ENCODE measurements at places on chromosomes 6 and 20.

DNA sequence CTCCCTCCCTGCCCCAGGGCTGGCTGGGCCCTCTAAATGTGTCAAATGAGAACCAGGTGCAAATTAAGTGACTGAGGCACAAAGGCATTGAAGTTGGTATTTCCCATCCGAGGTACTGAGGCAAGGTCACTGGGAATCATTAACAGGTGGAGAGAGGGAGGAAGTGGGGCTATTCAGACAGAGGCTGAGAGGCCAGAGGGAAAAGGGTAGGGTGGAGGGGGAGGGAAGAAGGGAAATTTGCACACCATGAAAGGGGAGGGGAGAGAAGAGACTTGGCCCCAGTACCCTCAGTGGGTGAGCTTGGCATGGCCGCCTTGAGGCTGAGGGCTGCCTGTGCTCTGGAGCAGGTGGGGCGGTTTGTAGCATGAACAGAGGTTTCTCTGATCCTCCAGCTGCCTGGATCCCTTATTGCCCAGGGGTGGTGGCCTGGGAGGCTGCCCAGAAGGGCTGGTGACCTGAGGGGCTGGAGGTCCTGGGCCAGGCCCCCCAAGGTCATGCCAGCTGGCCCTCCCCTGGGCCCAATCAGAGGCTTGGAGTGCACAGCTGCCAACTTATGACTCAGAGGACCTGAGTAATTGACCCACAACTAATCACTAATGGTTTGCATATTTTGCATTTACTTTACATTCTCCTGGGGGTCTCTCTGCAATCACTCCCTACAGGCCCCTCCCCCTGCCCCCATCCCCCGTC lies 40.3 kb upstream of the ZFAND3 start:
- no peak for DNase-seq

DNA sequence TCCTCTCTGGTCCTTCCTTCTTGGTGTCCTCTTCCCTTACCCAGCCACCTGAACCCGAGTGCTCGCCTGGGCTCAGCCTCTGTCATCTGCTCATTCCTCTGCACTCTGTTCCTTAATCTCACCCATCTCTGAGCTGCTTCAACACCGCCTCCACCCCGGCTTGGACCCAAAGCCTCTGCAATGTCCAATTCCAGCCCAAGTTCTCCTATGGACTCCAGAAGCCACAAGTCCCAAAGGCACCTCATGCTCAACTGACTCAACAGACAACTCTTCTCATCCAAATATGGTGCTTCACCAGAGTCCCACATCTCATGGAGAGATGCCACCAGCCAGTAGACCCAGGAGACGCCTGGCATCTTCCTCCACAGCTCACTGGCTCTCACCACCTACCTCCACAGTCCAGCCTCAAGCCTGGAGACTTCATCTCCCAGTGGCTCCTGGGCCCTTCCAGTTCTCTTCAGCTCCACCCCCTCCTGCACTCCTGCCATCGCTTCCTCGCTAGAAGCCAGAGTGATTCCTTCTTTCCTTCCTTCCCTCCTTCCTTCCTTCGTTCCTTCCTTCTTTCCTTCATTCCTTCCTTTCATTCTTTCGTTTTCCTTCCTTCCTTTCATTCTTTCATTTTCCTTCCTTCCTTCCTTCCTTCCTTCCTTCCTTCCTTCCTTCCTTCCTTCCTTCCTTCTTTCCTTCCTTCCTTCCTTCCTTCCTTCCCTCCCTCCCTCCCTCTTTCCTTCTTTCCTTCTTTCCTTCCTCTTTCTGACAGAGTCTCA lies 40.9 kb upstream of the NNAT start:
- DNase-seq = no peak

- no peak for DNase-seq
Observed at GRCh38 chr6:169175360-169175887, 78.2 kb downstream of the THBS2 start.

DNA sequence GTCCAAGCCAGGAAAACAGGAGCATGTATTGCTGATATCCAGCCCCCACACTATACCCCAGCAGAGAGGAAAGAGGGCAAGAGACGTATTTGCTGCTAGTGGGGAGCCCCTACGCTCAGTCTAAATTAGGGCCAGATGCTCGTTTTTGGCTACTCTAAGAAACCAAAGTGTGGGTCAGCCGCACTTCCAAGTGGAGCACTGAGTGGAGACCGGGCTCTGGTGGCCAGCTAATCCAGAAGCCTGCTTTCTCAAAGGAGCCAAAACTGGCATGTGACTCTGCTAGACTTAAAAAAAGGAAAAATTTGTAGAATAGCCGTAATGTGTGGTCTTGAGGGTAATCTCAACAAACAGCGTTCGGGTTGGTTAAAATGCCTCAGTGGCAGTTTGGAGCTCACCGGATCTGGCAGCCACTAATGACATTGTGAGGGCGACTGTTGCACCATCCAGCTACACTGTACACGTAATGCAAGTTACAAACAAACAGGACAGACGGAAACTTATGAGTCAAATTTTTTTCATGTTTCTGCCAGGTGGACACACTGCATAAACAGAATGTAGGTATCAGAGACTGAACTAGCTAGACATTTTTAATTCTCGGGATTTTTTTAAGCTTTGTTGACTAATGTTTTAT lies 230.9 kb downstream of the FOXC1 start:
- no peak for DNase-seq

DNA sequence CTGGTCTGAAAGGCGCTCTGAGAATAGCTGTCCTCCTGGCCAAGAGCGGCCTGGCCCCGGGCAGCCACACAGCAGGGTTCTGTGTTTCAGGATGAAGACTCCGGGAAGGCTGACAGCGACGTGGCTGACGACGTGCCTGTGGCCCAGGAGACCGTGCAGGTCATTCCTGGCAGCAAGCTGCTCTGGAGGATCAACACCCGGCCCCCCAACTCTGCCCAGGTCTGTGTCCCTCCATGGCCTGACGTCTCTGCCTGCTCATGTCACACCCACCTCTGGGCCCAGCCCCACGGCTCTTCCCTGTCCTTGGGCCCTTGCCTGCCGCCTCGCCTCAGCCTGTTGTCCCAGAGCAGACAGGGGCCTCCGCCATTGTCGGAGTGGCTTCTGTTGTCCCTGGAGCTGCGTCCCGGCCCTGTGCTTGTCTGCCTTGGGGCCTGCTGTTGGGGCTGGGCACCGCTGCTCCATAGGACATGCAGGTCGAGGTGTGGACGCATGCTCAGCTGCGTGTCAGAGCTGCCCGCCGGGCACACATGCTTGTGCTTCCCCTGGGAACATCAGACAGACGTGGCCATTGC lies 16.2 kb upstream of the ADRM1 start:
- DNase-seq = no peak

DNA sequence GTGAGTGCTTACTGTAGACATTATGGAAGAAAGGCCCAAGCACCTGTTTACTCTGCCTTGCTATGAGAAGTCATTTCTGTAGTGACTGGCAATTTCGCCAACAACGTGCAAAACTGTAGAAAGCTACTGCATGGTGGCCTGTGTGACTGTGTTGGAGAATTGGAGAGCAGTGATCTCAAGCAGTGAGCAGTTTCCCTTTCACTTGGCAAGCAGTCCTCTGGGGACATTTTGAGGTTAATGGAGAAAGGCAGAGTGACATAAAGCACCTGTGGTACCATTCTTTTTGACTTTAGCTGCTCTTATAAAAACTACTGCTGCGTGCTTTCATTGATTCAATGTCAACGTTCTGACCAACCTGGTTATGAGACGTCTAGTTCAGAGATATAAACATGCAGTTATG lies 382.6 kb upstream of the JAG1 start:
- no peak for DNase-seq

- DNase-seq = no peak
Observed at GRCh38 chr6:118596774-118597320, 48.8 kb downstream of the PLN start.

DNA sequence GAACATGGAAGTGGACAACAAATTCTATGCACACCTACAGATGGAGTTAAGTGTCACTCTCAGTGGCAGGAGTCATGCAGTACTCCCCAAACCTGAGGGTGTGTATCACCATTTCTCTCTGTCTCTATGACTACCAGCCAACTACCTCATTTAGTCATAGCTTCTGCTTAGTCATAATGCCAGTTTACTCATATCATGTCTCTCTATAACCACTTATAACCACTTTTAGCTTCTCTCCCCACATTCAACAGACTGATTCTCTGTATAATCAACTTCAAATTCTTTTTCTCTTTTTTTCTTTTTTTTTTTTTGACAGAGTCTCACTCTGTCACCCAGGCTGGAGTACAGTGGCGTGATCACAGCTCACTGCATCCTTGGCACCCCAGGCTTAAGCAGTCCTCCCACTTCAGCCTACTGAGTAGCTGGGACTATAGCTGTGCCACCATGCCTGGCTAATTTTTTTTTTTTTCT lies 13.8 kb upstream of the GTF3C6 start:
- DNase-seq = peak; percentile 90

- peak; percentile 6 for DNase-seq
Observed at GRCh38 chr6:29792123-29793035, 35.2 kb upstream of the HLA-G start.

DNA sequence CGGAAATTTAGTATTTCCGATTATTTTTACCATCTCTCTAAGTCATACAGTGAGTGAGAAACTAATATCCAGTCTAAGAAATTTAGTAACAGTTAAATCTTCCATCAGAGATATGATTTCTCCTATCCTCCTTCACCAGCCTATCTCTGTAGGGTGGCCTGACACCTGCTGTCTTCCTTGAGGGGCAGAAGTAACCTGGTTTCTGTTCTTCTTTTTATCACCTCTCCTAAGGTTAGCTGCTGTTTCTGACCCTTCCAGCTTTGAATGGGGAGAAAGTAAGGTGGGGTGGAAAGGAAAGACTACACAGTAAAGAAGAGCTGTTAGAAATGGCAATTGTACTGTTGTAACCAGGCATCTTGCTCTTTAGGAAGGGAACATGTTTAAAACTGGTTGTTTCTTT lies 447.7 kb downstream of the PHF3 start:
- no peak for DNase-seq

DNA sequence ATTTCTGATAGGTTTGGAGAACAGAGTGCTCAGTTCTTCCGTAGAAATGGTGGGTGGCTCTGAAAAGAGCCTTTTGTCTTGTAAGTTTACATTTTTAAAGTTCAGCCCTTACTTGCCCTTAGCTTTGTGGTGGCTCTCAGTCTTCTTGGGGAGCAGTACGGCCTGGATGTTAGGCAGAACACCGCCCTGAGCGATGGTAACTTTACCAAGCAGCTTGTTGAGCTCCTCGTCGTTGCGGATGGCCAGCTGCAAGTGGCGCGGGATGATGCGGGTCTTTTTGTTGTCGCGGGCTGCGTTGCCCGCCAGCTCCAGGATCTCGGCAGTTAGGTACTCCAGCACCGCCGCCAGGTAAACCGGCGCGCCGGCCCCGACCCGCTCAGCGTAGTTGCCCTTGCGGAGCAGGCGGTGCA lies 19.5 kb downstream of the OR2B2 start:
- peak; percentile 29 for DNase-seq

GRCh38 chr6:96889146-96889545 lies 8.5 kb downstream of the NDUFAF4 start:
- DNase-seq = no peak

- no peak for DNase-seq
Observed at GRCh38 chr20:6884114-6884513, 116.6 kb downstream of the BMP2 start.

- no peak for DNase-seq
Observed at GRCh38 chr6:46014511-46015118, 1.0 kb downstream of the CLIC5 start.

GRCh38 chr6:70753870-70754380 lies 86.2 kb downstream of the SMAP1 start:
- no peak for DNase-seq

GRCh38 chr6:158518191-158519127 lies 41.4 kb upstream of the TMEM181 start:
- DNase-seq = peak; percentile 85

GRCh38 chr20:50191065-50191543 lies 474 bp downstream of the CEBPB start:
- peak; percentile 66 for DNase-seq

- peak; percentile 96 for DNase-seq
Observed at GRCh38 chr6:105432797-105433196, 29.9 kb upstream of the PREP start.

- no peak for DNase-seq
Observed at GRCh38 chr6:75219263-75219662, 13.4 kb upstream of the COL12A1 start.

DNA sequence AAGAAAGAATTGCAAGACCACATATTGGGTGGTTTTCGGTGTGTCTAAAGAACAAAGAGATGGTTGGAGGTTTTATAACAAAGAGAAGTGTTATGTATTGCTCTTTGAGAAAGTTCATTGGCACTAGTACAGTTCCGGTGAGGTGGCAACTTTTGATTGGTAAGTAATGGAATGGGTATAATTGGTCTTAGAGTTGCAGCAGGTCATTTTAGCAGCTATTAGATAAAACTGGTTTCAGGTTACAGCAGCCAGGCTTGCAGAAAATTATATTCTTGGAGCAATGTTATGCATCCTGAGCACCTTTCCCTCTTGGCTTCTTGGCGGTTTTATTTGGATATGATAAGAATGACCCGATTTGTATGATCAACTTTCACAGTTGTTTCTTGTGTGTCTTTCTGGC lies 12.3 kb upstream of the SSTR4 start:
- no peak for DNase-seq

DNA sequence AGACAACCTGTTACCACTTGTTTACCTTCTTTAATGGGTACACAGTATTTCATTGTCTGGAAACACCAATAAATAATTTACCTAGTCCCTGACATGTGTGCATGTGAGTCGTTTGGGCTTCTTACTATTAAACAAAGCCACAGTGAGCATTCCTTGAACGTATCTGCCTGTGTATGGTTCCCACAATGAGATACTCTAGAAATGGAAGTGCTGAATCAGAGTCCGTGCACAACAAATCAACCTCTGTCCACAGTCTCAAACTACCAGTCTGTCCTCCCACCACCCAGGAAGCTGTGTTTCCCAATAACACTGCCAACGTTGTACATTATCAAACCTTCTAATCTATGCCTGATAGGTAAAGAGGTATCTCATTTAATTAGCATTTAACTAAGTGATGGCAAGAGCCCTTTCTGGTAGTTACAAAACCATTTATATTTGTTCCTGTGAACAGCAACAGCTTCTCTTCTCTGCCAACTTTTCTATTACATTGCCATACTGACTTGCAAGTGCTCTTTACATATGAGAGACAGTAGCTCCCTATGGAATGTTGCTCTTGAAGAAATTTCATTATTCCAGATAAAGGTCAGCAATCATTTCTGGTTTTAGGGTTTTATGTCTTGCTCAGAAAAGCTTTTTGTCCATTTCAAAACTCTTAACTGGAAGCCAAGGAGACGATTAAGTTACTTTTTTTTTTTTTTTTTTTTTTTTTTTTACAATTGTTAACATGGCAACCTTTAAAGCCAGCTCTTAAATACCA lies 14.7 kb downstream of the JAG1 start:
- no peak for DNase-seq

DNA sequence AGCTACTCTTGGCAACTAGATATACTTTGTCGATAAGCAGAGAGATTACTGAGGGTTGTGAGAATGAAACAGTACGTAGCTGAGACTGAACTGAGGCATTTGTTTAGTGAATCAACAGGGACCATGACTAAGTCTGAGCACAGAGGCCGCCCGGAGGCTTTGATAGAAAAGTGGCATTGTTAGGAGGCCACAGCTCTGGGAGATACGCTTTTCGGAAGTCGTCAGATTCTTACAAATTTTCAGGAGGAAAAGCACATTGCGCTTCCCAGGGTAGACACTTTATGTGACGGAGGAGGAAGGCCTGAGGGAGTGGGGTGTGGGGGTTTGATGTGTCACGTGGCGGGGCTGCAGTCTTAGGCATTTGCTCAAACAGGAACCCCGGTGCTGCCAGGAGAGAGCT lies 69.4 kb downstream of the PSMG4 start:
- no peak for DNase-seq

All from HCEC 1CT (cell line).